ENCODE measurements at places on chromosomes 1 and 21.

DNA sequence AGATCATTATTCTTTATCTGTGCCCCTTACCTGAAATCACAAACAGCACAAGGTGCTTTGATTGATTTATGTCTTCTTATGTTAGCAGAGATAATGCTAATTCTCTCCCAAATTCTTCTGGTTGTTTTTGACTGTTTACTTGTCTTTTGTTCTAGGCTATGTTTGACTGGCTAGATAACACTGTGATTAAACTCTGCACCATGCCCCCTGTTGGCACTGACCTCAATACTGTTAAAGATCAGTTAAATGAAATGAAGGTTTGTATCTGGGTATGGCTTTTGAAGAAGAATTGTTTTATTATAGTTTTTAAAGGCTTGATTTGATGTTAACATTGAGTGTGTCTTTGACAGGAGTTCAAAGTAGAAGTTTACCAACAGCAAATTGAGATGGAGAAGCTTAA, 49.6 kb upstream of the BMP8A start:
- no peak for DNase-seq

GRCh38 chr1:12745126-12745991, 641 bp upstream of the CFAP107 start:
- no peak for DNase-seq

DNA sequence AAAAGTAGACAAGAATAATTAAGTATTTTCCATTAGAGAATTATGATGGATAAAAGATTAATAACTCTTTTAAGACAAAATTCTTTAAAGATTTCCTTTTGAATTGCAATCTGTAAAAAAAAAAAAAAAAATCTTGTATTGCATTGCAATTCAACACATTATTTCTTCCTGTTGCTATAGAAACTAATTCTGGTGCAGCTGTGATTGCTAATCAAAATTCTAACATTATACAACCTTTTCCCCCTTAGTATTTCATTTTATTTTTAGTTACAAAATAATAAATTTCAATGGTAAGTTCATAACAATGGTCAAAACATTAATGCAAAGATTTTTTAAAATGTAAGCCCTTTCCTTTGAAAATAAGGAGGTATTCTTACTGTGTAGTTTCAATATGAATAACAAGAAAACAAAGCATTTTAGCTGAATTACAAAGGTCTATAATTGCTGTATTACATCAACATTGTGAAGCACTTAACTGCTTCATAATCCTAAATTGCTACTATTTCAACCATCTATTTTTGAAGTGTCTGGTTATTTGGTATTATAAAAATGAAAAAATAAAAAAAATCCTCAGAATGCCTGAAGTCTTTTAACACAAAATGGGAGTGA, 135.0 kb downstream of the SYT14 start:
- DNase-seq, result no peak

- no peak for DNase-seq
Observed at GRCh38 chr1:118660769-118661168, 327.4 kb downstream of the TBX15 start.

GRCh38 chr1:202037706-202038296, 27.4 kb downstream of the ELF3 start:
- DNase-seq, result no peak

DNA sequence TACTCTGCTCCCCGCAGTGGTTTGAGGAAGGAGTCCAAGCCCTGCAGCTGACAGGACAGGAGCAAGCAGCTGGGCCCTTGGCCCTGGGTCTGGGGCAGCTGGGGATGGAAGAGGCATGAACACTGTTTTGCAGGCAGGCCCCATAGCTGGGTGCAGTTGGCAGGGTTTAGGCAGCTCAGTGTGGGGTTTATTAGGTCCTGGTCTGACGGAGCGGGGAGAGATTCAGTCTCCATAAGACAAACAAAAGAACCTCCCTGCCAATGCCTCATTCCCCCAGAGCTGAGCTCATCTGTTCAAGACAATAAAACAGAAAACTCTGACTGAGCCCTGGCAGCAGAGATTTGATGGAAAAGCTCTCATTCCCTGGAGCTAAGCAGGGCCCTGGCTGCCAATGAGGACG, 37.3 kb downstream of the OLFML2B start:
- DNase-seq, result no peak
